Activated naive CD4-positive, alpha-beta T cell treated with anti-CD3 and anti-CD28 coated beads for 36 hours (primary cell): ENCODE measurements at places on chromosomes 7 and 10. TPM values are rescaled to one million over a fixed set of nuclear protein-coding genes. Genes with fewer than 3 reads are reported as not detected.

Gene AZGP1
- total RNA-seq: not detected

Gene SH2D4B
- total RNA-seq: 0.10 TPM

Gene CPXM2
- not detected for total RNA-seq

Gene AMPH
- total RNA-seq: not detected

GRCh38 chr10:26528715-26529393 is 90.7 kb downstream of the APBB1IP start:
- DNase-seq: no peak

DNA sequence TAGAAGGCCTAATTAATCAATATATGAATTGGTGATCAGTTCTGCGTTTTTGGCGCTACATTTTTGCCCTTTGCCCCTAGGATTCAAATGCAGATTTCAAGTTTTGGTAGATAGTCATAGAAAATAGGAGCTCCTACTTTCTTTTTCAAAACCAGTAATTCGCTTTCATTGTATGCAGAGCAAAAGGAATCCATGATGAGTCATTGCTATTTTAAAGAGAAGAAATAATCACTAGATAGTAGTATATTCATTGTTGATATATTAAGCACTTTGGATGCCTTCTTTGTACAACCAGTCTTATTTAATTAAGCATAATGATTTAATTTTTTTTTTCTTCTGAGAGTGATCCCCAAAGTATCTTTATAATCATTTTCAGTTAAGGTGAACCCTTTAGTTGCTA is 50.3 kb downstream of the CSTF2T start:
- DNase-seq: no peak

DNA sequence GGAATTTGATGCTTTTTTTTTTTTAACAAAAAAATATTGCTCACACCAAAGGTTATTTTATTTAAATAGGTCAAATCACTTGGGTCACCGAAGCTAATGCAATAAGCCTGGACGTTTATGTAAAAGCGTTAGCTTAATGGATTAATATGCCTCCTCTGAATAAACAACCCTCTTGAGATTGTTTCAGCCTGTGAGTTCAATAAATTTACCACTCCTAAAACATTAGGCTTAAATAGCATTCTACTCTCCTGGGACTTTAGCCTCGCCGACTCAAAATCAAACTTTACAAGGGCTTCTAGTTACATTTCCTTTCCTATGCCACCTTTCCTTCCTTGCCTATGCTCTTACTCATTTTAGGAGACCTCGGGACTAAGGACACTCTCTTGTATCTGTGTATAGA is 79.3 kb downstream of the DNAJB9 start:
- DNase-seq: no peak

DNA sequence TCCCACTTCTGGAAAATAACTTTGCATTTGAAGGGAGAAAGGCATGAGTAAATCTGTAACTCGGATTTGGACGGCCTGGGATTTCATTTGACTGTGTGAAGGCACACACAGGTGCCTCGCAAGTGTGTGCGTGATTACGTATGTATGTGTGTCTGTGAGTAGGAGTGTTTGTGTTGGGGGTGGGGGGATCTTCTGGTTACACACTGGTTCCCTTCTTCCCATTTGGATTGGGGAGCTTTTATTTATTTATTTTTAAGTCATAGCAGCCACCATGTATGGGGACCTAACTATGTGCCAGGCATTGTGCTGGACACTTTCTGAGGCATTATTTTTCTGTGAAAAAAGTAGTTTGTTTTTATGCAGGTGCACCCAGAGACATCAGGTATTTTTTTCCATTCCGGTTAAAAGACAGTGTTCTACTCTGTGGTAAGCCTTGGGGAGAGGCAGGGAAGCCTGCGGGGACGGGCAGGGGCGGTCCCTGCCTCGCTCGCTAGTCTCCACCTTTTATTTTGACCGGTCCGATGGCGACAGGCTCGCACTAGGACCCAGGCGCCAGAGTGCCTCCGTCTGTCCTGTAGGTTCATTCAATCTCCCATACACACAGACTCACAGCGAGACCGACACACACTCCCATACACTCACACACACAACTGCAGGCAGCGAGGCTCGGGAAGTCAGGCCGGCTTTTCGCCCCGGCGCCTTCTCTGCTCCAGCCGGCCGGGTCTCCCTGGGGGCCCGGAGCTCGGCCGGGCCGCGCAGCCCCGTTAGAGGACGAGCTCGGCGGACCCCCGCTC is at the start of gene MXI1:
Gene MXI1 (plus strand): TSS at position 595 of the 794 bp plus-strand sequence. CDS start 204 bp downstream, outside the sequence.
- peak; percentile 72 for DNase-seq

DNA sequence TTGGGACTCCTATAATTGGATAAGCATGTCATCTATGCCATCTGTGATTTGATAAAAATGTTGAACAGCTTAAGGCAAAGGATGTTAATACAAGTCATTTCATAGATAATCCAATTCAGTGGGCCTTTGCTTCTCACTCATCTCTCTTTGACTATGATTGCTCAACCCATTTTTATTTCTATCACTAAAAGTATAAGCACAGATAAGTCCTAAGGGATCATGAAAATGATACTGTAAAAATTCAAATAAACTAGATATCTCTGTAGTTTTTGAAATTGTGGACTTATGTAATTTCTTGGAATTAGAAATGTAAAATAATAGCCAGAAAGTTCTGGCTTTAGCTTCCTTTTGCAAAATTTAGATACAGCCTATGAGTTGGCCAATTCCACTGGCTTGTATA is 440.3 kb downstream of the POM121L12 start:
- DNase-seq: no peak

DNA sequence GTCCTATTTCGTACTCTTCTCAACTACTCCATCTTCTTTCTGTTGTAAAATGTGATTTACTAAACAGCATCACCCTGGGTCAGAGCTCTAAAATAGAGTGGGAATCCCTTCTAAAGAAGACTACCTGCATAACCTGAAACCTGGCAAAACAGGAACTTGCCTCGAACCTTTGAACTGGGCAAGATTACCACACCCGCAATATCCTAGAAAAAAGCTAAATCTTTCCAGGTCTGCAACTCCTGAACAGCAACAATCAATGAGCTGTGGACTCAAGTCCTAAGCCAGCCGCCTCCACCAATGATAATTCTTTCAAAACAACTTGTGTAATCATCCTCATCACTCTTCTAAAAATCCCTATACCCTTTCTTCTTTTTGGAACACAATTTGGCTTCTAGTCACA is 824.2 kb upstream of the COBL start:
- no peak for DNase-seq

DNA sequence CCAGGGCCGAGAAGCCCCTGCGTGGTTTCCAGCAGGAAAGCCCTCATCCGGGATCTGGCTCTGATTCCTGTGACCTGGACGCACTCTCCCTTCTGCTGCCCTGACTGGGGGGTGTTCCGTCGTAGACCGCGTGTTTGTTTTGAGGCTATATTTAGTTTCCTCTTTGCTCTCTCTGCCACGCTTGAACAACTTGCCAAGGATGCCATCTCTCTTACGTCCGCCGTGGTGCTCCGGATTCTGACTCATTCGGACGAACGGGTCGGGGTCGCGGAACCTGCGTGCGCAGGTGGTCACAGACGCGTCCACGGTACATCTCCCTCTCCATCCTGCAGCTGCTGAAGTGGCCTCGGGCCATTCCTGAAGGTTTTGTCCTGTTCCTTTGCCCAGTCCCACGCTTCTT is 10.4 kb upstream of the SORCS3 start:
- no peak for DNase-seq
